Stimulated activated CD4-positive, alpha-beta T cell treated with anti-CD3 and anti-CD28 coated beads, Interleukin-2, amount 100 ng/mL, for 4 hours (primary cell): ENCODE measurements at places on chromosomes 7 and 10.

- no peak for DNase-seq
These were observed at the start of gene GSTO1 for GRCh38 chr10:104254493-104255310. Gene GSTO1 (plus strand): TSS chr10:104254892. CDS start chr10:104254929, 37 bp downstream.

DNA sequence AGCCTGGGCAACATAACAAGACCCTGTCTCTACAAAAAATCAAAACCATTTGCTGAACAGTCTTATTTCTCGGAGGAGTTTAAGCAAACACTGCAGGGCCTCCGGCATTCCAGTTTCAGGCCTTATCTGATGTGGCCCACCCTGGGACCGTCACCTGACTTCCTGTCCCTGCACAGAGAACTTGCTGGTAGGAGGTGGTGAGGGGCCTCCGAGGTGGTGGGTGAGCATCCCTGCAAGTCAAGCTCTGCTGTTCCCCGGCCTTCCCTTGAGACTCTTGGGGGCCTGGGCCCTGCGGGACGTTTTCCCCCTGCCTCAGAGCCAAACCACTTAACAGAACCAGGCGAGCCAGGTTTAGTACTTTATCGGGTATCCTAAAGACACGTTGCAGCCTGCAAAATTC, 44.5 kb upstream of the AP5Z1 start:
- no peak for DNase-seq

- DNase-seq, result no peak
These were observed 314.6 kb downstream of the FRMD4A start for GRCh38 chr10:14016011-14016536.

DNA sequence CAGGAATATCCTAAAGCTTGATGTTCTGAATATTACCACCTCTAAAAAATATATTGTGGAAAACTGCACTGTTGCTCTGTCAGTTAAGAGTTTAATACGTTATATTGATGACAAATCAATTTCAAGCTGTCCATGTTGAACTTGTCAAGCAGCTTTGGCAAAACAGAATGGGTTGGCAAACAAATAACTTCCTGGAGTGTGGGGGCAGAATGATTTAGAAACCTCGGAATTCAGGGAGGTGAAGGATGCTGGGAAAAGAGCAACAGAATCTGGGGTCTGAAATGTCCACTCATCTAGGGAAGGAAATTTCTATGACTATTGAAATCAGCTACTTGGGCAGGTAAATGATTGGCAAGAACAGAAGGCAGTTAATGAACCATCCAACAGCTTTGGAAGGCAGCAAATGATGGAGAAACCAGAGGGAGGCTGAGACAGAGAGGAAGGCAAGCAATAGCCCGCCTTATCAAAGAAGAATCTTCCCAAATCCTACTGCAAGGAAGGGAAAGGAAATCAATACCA, 95.1 kb upstream of the PALS2 start:
- no peak for DNase-seq

DNA sequence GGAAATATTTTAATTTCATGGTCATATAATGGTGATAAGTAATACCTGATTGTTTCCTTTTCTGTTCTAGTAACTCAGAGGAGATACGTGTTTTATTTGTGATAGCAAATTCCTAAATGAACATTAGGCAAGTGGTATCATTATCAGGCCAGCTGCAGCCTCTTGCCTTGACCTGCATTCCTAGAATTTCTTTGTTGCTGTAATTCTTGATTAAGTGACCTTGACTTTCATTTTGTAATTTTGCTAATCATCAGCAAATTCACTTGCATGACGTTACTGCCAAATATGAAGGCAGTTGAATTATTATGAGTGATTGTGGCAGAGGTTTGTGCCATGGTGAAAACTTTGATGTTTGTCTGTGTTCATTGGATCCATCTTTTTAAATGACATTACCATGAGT, 5.6 kb upstream of the AS3MT start:
- no peak for DNase-seq

DNA sequence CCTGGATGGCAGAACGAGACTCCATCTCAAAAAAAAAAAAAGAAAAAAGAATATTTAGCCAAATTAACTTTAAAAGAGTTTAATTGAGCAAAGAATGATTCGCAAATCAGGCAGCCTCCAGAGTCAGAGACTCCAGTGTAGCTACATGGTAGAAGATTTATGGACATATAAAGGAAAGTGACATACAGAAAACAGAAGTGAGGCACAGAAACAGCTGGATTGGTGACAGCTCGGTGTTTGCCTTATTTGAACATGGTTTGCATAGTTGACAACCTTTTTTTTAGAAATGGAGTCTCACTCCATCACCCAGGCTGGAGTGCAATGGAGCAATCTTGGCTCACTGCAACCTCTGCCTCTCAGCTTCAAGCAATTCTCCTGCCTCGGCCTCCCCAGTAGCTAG, 35.2 kb upstream of the TNS3 start:
- DNase-seq, result no peak

- no peak for DNase-seq
These were observed 657.9 kb downstream of the NXPH1 start for GRCh38 chr7:9091282-9091681.
